ENCODE measurements at places on chromosomes 1 and 21.

- no peak for DNase-seq
Observed at GRCh38 chr1:67743072-67743725, 58.2 kb downstream of the GADD45A start.

GRCh38 chr1:230103306-230104173 lies 36.5 kb downstream of the GALNT2 start:
- no peak for DNase-seq

GRCh38 chr1:219379691-219380090 lies 206.0 kb downstream of the LYPLAL1 start:
- no peak for DNase-seq

GRCh38 chr1:38273196-38273804 lies 226.7 kb upstream of the POU3F1 start:
- DNase-seq, result no peak

DNA sequence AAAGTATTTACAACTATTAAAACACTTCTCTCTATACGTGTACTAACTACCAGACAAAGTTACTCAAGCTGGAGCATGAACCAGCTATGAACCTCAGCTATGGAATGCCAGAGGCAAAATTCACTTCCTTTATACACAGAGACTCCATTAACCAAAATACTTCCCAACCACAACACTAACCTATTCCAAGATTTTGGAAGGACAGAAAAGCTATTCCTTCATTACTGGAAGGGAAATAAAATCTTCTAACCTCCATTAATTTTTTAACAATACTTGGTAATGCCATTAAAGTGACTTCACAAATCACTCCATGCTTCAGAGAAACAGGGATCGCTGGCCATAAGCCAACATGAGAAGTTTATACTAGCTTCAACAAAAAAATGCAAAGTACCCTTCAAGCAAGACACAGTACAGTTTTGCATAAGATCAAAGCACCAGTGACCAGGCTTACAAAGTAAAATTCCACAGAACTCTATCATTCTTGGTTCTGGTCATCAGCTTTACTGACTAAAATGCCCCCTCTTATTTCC lies 58.0 kb downstream of the PUM1 start:
- DNase-seq, result no peak

DNA sequence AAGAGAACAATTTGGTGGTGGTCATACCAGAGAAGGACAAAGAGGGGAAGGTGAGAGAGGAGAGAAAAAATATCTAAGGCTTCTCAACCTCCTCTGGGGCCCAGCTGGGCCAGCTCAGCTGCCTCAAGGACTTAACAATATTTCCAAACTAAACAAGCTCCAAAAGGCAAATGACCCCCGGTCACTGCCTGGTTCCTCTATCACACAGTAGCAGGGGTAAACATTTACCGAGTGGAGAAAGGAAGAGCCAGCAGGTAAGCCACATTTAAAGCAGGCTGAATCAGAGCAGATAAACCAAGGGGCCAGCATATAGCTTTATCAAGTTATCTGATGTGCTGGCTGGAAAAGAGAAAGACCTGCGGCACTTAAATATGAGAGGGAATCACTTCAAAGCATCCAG lies 102.1 kb downstream of the KCND3 start:
- DNase-seq, result no peak

DNA sequence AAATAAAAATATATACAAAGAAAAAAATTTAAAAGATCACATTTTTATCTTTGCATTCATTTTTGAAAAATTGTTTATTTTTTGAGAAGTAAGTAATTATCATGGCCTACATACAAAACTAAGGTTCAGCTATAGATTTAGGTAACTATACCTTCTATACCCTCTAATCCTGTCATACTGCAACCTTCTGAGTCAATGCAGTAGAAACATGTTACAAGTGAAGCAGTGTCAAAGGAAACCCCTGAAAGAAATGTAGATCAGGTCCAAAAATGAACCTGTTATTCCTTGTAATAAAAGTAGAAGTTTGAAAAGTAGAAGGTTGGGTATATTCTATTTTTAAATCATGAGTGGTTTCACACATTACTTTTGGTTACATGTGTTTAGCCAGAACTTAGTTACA lies 51.3 kb downstream of the PTGS2 start:
- DNase-seq, result no peak

DNA sequence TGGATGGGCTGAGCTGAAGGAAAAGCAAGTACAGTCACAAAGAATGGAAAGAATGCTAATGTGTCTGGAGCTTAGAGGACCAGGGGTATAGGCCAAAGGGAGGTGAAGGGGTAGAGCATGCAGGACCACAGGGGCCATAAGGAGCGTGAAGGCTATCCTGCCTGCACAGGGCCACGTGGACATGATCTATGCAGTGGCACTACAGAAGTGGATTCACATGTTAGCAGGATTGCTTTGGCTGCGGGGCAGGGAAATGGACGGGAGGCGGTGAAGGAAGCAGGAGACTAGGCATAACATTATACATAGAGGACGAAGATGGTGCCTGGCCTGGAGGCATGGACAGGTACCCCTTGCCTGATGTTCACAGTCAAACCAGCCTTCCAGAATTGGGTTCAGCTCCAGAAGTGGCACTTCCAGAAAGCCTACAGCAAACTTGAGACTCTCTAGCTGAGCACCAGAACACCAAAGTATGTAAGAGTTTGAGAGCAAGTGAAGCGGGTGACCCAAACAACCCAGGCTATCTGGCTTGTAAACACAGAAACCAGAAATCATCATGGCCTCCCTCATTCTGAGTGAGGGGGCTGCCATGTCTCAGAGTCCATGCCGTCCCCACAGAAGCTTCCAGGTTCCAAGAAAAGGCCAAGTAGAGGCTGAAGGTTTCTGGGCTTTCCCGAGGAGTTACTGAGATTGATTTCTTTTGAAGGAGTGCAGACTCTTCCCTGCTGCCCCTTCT lies 135.5 kb upstream of the JUN start:
- no peak for DNase-seq

DNA sequence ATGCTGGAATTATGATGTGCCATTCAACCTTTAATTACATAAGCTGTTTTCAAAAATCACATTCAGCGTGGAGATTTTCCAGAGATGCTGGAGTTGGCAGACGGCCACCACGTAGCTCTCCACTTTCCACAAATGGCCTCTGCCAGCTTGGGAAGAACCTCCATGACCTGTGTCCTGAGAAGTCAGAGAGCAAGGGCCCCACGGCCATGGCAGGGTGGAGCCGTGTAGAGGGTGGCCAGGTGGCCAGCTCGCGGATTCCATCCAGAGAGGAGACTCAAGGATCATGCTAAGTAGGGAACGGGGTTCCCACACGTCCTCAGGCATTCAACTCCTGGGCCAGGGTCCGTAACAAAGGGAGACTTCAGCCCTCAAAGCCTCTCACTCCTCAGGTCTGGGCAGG lies 1.3 kb upstream of the GALE start:
- no peak for DNase-seq

- no peak for DNase-seq
Observed at GRCh38 chr1:45566722-45567121, 16.1 kb downstream of the AKR1A1 start.

GRCh38 chr1:233010146-233010545 lies 59.7 kb downstream of the NTPCR start:
- DNase-seq, result no peak

GRCh38 chr21:17609681-17610080 lies 3.0 kb downstream of the BTG3 start:
- DNase-seq, result no peak

- no peak for DNase-seq
Observed at GRCh38 chr1:51009381-51009780, 39.3 kb downstream of the CDKN2C start.

GRCh38 chr1:206723805-206724472 lies 39.2 kb downstream of the MAPKAPK2 start:
- no peak for DNase-seq

DNA sequence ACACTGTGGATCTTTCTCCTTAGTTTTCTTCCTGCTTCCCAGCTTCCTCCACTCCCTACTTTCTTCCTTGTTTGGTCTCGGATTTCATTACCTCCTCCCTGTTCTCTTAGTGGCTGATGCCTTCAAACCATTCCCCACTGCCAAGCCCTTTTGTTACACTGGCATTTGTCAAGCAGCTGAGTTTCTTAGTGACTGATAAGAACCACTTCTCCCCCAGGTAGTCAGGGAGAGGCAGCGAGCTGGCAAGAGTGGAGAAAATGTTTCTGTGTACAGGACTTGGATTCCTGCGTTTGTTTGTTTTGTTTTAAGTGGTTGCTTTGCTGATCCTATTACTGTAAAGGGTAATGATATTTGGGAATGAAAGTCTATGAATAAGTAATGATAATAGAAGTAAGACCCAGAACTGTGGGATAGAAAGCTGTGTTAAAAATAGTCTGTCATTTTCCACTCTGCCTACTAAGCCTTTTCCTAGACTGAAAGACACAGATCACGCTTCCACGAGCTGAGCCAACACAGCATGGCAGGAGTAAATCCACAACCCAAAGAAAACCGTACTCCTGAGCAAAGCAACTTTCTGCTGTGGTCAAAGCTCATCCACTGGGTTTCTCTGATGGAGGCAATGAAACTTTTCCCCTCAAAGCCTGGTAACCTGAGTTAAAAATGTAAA lies 10.1 kb upstream of the SERTAD4 start:
- DNase-seq, result no peak

GRCh38 chr1:14742181-14742980 lies 143.9 kb downstream of the KAZN start:
- no peak for DNase-seq

GRCh38 chr1:169236143-169236542 lies 129.7 kb downstream of the ATP1B1 start:
- DNase-seq, result no peak

DNA sequence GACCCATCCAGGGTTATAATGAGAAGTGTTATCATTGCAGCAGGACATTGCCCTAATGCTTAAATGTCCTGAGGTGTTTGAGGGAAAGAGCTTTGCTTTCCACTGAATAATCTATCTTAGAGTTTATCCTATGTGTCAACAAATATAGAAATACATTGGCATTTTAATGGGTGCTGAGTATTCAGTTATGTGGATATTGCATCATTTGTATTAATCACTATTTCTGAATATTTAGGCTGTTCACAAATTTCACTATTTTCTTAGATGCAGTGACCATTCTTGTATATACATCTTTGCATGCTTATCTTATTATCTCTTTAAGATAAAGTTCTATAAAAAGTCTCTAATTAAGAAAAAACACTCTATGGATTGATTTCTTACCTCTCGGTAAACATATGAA lies 18.2 kb downstream of the TRIM67 start:
- no peak for DNase-seq

GRCh38 chr1:52190500-52191252 lies 48.8 kb downstream of the ZFYVE9 start:
- DNase-seq, result no peak
